ENCODE measurements at places on chromosomes 16 and 17. TPM values are rescaled to one million over a fixed set of nuclear protein-coding genes. Genes with fewer than 3 reads are reported as not detected.

GRCh38 chr17:6780886-6781285 is 4.9 kb downstream of the FBXO39 start:
- H3K4me3 ChIP-seq: no peak overlapping the region
- peaks cover 4% of the 10 kb centered on the region for H3K4me1 ChIP-seq
- no peak for DNase-seq

DNA sequence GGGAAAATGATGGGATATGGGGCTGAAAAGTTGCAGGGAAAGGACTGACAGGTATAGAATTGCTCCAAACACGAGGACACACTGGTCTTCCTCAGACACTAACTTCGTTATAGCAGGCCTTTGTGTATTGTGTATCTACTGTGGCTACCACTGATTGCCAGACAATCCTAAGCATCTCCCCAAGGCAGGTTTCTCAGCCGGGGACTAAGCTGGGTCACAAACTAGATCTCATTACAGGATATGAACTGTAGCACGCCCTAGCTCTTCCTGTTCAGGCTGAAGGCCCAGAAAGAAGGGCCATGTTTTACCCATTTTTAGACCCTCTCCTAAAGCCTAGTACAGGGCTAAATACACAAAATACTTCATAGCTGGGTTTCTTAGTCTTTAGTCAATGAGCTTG is 5.1 kb upstream of the RANGRF start:
- DNase-seq: no peak
- no peak overlapping the region for H3K4me3 ChIP-seq
- no peak overlapping the region for H3K27ac ChIP-seq

GRCh38 chr17:41511116-41511515 is 5.7 kb upstream of the KRT13 start:
- no peak overlapping the region for H3K4me3 ChIP-seq
- DNase-seq: no peak
- no peaks in the 10 kb centered on the region for H3K27me3 ChIP-seq
- H3K27ac ChIP-seq: no peak overlapping the region
- H3K36me3 ChIP-seq: no peaks in the 10 kb centered on the region
- H3K4me1 ChIP-seq: peaks cover 6% of the 10 kb centered on the region

Gene TSPOAP1
- polyA plus RNA-seq: 24.3 TPM

- DNase-seq: peak; percentile 90
- H3K27me3 ChIP-seq: no peaks in the 10 kb centered on the region
- H3K36me3 ChIP-seq: peaks cover 3% of the 10 kb centered on the region
- peaks cover 87% of the 10 kb centered on the region for H3K4me1 ChIP-seq
- H3K27ac ChIP-seq: peak overlapping the region; percentile 96
Observed at GRCh38 chr17:21286909-21287702, 2.6 kb downstream of the MAP2K3 start.

Gene EFNB3
- 0.04 TPM for polyA plus RNA-seq

GRCh38 chr17:37359682-37360188 is 16.1 kb upstream of the C17orf78 start:
- no peak for DNase-seq
- H3K27me3 ChIP-seq: no peaks in the 10 kb centered on the region
- no peaks in the 10 kb centered on the region for H3K36me3 ChIP-seq
- peak overlapping the region; percentile 77 for H3K27ac ChIP-seq
- peak overlapping the region; percentile 70 for H3K4me3 ChIP-seq
- peaks cover 11% of the 10 kb centered on the region for H3K4me1 ChIP-seq

Gene NT5M
- polyA plus RNA-seq: 2.6 TPM

Gene C1QL1
- not detected for polyA plus RNA-seq

GRCh38 chr17:12287953-12288352 is 267.3 kb downstream of the MAP2K4 start:
- no peak overlapping the region for H3K4me3 ChIP-seq
- no peaks in the 10 kb centered on the region for H3K27me3 ChIP-seq
- H3K4me1 ChIP-seq: no peaks in the 10 kb centered on the region
- DNase-seq: no peak
- H3K36me3 ChIP-seq: no peaks in the 10 kb centered on the region

- H3K4me3 ChIP-seq: no peak overlapping the region
- no peaks in the 10 kb centered on the region for H3K4me1 ChIP-seq
- H3K36me3 ChIP-seq: no peaks in the 10 kb centered on the region
- DNase-seq: no peak
Observed at GRCh38 chr17:15454346-15454745, 13.1 kb downstream of the CDRT4 start.

- no peaks in the 10 kb centered on the region for H3K36me3 ChIP-seq
- no peak for DNase-seq
- H3K27ac ChIP-seq: no peak overlapping the region
- H3K4me3 ChIP-seq: no peak overlapping the region
- no peaks in the 10 kb centered on the region for H3K4me1 ChIP-seq
Observed at GRCh38 chr16:72216767-72217166, 44.8 kb upstream of the PMFBP1 start.

DNA sequence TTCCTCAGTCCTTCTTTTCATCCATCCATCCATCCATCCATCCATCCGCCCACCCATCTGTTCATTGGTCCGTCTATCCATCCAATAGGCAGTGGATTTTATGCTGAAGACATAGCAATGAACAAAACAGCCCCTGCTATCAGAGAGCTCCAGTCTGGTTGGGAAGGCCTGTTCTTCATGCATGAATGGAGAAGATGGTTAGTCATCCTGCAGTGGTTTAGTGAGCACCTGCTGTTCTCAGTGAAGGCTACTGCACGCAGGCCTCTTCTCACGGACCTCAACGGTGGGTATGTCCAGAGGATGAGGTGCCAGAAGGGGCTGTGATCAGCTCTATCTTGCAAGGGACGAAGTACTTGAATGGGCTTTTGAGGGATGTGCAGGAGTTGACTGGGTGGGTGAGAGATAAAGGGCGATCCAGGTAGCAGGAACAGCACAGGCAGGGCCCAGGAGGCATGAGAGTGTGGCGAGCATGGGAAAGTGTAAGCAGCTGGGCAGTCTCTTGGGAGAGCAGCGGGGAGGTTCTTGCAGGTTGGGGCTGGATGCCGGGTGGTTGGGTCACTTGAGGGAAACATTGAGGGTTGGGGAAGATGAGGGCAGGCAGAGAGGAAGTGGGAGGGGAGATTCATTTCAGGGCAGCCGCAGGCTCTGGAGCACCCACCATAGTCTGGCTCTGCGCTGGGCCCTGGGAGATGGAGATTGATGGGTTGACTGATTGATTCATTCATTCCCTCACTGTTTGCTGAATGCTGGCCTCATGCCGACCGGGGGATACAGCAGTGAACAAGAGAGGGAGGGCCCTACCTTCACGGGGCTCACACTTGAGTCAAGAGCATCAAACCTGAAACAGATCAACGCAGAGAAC is 115.0 kb upstream of the CIBAR2 start:
- H3K4me1 ChIP-seq: peaks cover 57% of the 10 kb centered on the region
- no peaks in the 10 kb centered on the region for H3K36me3 ChIP-seq
- no peak overlapping the region for H3K27ac ChIP-seq
- DNase-seq: no peak

GRCh38 chr17:624341-624860 is 90.2 kb downstream of the VPS53 start:
- peaks cover 49% of the 10 kb centered on the region for H3K36me3 ChIP-seq
- H3K4me3 ChIP-seq: no peak overlapping the region
- no peaks in the 10 kb centered on the region for H3K27me3 ChIP-seq
- no peak for DNase-seq

Gene TEX19
- polyA plus RNA-seq: not detected

Gene DPEP1
- polyA plus RNA-seq: 2.0 TPM

DNA sequence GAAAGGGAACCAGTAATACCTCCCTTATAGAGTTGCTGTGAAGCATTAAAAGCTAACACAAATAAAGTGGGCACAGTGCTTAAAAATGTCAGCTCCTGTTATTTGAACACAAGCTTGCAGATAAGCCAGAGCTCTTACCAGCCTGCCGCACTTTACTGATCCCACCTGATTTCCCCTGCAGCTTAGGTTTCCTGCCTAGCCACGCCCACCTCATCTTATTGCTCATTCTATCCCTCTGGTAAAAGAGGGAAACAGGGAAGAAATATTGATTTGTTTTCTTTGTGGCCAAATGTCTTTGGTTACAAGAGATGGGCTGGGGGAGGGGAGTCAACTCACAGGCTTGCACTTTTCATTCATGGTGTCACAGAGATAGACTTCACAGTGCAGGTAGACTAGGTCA is 9.6 kb upstream of the GP2 start:
- H3K4me1 ChIP-seq: no peaks in the 10 kb centered on the region
- no peaks in the 10 kb centered on the region for H3K36me3 ChIP-seq
- H3K4me3 ChIP-seq: no peak overlapping the region
- no peaks in the 10 kb centered on the region for H3K27me3 ChIP-seq

DNA sequence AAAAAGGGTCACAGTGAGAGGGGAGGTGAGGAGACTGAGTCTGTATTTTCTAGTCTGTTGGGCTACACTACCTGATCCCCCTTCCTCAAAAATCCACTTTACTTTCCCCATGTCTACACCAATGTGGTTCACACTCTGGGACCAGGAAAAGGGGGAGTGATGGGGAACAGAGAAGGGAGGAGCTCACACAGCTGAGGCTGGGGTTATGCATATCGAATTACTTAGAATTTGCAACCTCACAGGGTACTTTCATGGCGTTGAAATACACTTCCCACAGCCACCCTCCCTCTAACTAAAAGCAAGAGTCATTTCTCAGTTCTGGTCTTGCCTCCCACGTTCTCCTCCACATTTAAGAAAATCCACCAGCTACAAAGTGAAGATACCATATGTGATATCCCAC is 14.1 kb downstream of the MAPT start:
- H3K36me3 ChIP-seq: no peaks in the 10 kb centered on the region
- no peak for DNase-seq
- H3K27ac ChIP-seq: no peak overlapping the region
- H3K27me3 ChIP-seq: no peaks in the 10 kb centered on the region
- H3K4me1 ChIP-seq: no peaks in the 10 kb centered on the region

DNA sequence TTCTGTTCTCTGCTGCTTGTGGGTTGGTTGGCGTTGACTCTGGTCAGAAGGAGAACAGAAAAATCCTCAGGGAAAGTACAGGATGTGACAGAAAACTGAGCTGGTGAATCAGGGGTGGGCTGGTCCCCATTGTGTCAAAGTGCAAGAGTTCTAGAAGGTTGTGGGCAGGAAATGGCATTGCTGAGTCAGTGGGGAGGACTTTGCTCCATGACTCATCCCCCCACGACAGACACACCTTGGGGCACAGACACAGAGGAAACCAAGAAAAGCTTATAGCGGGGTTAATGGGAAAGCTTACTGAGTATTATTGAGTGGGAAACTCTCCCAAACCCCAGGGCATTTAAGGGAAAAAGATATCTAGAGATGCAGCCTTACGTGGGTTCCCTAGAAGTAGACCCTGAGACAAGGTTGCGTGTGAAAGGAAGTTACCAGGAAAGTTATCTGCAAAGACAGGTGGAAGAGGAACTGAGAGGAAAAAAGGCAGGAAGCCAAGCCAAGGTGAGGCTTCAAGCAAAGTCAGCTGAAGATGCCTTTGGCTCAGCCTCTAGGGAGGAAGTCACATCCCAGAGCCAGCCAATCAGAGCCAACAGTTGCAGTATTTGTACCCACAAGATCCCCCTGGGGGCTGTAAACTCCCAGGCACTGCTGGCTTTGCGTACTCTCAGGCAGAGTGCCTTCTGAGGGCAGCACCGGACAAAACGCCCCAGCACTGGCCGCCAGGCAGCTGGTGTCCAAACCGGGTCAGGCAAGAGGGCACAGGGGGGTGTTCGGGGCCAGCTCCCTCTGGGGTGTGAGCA is 86.4 kb downstream of the FOXL1 start:
- no peak overlapping the region for H3K27ac ChIP-seq
- H3K4me3 ChIP-seq: no peak overlapping the region
- H3K36me3 ChIP-seq: no peaks in the 10 kb centered on the region
- DNase-seq: no peak

GRCh38 chr16:88872650-88873331 is 6.3 kb upstream of the PABPN1L start:
- DNase-seq: no peak
- H3K27me3 ChIP-seq: peaks cover 5% of the 10 kb centered on the region
- no peak overlapping the region for H3K4me3 ChIP-seq
- H3K4me1 ChIP-seq: peaks cover 25% of the 10 kb centered on the region
- no peaks in the 10 kb centered on the region for H3K36me3 ChIP-seq

Gene PKD1
- 18.5 TPM for polyA plus RNA-seq

GRCh38 chr17:28684963-28685362 is 23.0 kb downstream of the SUPT6H start:
- H3K4me3 ChIP-seq: no peak overlapping the region
- no peaks in the 10 kb centered on the region for H3K4me1 ChIP-seq
- H3K36me3 ChIP-seq: peaks cover 100% of the 10 kb centered on the region
- H3K27ac ChIP-seq: no peak overlapping the region

DNA sequence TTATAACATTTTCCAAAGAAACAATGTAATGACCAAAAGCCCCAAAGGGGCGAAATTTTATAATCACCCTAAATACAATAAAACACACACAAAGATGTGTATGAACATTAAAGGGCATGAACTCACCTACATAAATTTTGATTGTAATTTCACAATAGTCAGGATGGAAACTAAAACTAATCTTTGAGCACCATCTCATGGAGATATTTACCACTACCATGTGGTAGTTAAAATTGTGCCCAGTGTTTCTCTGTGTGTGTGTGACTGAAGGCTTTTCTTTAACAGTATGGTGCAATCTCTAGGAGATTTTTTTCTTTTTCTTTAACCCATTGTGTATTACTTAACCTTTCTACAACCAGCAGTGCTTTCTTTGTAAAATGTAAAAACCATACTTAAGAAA is 19.7 kb upstream of the MEIOC start:
- H3K4me3 ChIP-seq: no peak overlapping the region
- no peaks in the 10 kb centered on the region for H3K4me1 ChIP-seq
- no peaks in the 10 kb centered on the region for H3K27me3 ChIP-seq
- no peaks in the 10 kb centered on the region for H3K36me3 ChIP-seq
- DNase-seq: no peak
- no peak overlapping the region for H3K27ac ChIP-seq

Data from spleen (tissue), 13 donors.